ENCODE measurements at places on chromosomes 12 and 14.
A peak's percentile ranks its signal among the peaks of the same experiment; 100 is the strongest.

GRCh38 chr12:84183576-84183975 is 729.0 kb downstream of the SLC6A15 start:
- DNase-seq: no peak

DNA sequence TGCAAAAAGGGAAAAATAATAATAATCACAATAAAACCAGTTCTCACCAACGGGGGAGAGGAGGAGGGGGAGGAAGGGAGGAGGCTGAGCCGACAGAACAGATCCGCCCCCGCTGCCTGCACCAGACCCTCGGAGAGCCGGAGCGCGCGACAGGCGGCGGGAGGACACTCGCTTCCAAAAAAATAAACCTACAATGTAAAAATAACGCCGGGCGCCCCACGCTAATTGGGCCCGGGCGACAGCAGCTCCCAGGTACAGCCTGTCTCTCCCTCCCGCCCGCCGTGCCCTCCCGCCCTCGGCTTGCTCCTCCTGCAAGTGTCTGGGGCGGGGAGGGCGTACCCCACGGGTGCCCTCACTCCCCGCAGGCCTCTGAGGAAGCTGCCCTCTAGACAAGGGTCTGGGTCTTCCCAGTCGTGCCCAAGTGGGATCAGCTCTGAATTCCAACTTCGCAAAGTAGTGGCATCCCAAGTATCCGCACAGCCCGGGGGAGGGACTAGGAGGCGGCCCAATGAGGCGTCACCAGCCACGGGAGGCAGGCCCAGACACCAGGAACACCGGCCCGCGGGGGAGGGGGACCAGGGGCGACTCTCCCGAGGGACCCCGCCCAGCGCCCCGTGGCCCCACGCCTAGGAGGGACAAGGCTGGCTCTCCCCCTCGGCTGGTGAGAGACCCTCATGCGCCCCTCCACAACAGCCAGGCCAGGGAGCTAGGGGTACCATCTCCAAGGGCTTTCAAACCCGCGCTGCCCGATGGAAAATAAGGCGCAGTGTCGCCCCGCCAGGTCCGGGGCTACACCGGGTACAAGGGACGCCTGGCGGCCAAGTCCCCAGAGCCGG is 1.0 kb downstream of the NCOR2 start:
- peak; percentile 81 for DNase-seq

DNA sequence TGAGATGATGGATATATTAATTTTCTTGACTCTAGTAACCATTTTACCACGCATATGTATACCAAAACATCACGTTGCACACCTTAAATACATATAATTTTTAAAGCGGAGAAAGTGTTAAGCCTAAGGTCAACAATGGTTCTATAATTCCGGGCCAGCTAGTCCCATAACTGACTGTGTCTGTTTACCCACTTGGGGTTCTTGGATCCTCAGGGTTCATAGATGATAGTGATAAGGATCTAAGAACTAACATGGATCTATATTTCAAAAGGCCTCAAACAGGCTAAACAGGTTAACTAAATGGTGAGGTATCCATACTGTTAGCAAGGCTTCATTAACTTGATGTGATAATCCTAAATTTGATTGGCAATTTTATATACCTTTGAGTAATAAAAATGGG is 9.8 kb downstream of the SLC38A1 start:
- DNase-seq: no peak

DNA sequence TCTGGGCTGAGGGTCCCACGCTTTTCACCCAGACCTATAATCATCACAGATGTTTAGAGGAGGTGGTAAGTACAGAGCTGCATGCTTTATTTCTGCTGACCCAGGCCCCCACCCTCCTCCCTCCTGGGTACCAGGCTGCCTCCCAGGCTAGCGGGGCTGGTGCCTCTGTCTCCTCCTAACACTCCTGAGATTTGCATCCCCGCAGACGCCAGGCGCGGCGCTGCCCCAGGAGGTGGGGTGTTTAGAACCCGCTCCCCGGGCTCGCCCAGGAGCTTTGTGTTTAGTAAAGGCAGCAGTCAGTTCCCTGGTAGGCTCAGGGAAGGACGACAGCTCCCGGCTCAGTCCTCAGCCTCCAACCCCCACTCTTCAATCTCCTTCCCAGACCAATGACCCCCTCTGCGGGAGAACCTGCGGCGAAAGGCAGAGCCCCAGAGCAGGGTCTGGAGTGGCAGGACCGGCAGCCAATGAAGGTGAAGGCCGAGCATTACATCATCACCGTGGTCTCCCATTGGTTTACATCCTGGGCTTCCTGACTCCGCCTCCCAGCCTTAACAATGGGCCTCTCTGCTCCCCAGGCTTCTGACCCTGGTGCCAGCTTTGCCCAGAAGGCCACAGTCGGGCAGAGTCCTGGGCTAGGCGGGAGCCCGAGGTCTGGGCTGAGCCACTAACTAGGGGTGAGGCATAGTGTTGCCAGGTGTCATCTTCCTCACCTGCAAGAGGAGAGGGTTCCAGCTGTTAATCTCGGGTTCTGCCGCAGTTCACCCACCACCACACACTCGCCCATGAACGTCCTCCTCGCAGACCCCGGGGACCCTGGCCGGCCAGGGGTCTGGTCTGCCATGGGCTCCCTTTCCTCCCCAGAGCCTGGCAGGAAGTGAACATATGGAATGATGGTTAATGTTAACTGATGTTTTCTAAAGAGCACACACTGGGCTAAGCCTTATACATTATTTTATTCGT is 57.5 kb downstream of the CALM1 start:
- DNase-seq: peak; percentile 67

GRCh38 chr12:103745962-103746361 is 95.1 kb downstream of the NT5DC3 start:
- no peak for DNase-seq

DNA sequence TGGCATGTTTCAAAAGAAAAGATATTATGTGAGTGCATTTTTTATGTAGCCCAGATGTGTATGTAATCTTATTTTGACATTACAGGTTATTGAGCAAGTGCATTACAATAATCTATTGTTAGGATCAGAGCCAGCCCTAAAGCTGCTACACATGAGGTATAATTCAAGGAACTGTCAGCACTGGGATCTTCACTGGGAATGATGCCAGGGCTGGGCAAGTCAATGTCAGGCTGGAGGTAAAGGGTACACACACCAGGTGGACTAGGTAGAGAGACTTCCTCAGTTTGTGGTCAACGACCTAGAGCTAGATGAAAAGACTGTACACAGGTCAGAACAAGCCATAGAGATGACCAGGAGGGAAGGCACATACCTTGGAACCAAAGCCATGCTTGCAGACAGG is 15.4 kb downstream of the TRIM9 start:
- no peak for DNase-seq

Measured in A549 (cell line).